Activated B cell treated with CpG ODN at 0.5 μM for 24 hours (primary cell): ENCODE measurements at places on chromosomes 13 and 19.

GRCh38 chr13:52452470-52452869 is 2.0 kb upstream of the VPS36 start:
- DNase-seq, result no peak
- H3K27me3 ChIP-seq, result no peaks in the 10 kb centered on the region
- H3K27ac ChIP-seq, result no peak overlapping the region

DNA sequence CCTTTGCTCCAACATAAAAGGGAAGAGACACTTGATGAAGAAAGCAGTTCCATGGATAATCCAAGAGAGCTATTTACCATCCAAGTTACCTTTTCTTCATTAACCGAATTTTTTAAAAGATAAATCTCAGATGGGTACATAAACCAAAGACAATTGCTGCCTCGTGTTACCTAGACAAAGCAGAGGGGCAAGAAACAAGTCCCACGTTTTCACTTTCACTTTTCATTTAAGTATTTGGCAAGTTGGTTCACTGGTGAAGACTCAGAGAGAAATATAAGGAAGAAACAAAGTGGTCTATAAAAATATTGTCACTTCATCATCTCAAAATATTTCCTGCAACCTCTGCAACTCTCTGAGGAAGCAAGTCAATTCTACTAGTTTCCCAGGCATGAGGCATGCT is 446.1 kb downstream of the FGF14 start:
- no peak overlapping the region for H3K4me3 ChIP-seq
- no peaks in the 10 kb centered on the region for H3K36me3 ChIP-seq
- DNase-seq, result no peak
- no peaks in the 10 kb centered on the region for H3K4me1 ChIP-seq
- H3K27me3 ChIP-seq, result no peaks in the 10 kb centered on the region
- H3K27ac ChIP-seq, result no peak overlapping the region

DNA sequence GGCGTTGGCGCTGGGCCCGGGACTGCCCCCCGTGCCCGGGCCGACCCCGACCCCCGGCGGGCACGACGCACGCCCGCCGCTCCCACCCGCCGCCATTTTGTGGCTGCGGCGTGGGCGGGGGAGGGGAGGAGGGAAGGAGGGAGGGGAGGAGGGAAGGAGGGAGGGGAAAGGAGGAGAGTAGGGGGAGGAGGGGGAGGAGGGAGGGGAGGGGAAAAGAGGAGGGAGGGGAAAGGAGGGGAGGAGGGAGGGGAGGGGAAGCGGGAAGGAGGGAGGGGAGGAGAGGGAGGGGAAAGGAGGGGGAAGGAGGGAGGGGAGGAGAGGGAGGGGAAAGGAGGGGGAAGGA is at the start of gene BTBD2:
BTBD2 (minus strand) TSS at position 107 of the 343 bp plus-strand sequence; CDS start at position 96, 11 bp downstream.
- peak within 1 kb of the TSS; percentile 63 for H3K4me3 ChIP-seq
- H3K27ac ChIP-seq, result peak within 1 kb of the TSS; percentile 56
- H3K36me3 ChIP-seq, result peaks cover 15% of the 10 kb centered on the region
- H3K4me1 ChIP-seq, result peaks cover 31% of the 10 kb centered on the region
- DNase-seq, result no peak

GRCh38 chr19:47745010-47745901 is at the start of gene NOP53:
Gene NOP53, plus strand, starts transcription at chr19:47745546. Its CDS starts 14 bp downstream, at chr19:47745560.
- H3K36me3 ChIP-seq, result peaks cover 37% of the 10 kb centered on the region
- H3K27me3 ChIP-seq, result no peaks in the 10 kb centered on the region
- peak within 1 kb of the TSS; percentile 100 for H3K27ac ChIP-seq
- peaks cover 51% of the 10 kb centered on the region for H3K4me1 ChIP-seq
- peak; percentile 96 for DNase-seq
- peak within 1 kb of the TSS; percentile 99 for H3K4me3 ChIP-seq

GRCh38 chr19:49512970-49513745 is 697 bp downstream of the FCGRT start:
- peak overlapping the region; percentile 85 for H3K27ac ChIP-seq
- H3K4me3 ChIP-seq, result peak overlapping the region; percentile 85
- peak; percentile 53 for DNase-seq
- peaks cover 36% of the 10 kb centered on the region for H3K4me1 ChIP-seq
- H3K27me3 ChIP-seq, result no peaks in the 10 kb centered on the region
- peaks cover 6% of the 10 kb centered on the region for H3K36me3 ChIP-seq

GRCh38 chr13:36914648-36915047 is 5.4 kb downstream of the SMAD9 start:
- no peak for DNase-seq
- H3K4me1 ChIP-seq, result peaks cover 8% of the 10 kb centered on the region
- H3K36me3 ChIP-seq, result no peaks in the 10 kb centered on the region
- no peak overlapping the region for H3K27ac ChIP-seq

GRCh38 chr13:112254061-112254818 is 121.9 kb upstream of the SPACA7 start:
- H3K4me3 ChIP-seq, result no peak overlapping the region
- DNase-seq, result no peak
- H3K27me3 ChIP-seq, result peaks cover 6% of the 10 kb centered on the region
- no peak overlapping the region for H3K27ac ChIP-seq
- H3K4me1 ChIP-seq, result no peaks in the 10 kb centered on the region

GRCh38 chr19:41356984-41357739 is 3.4 kb upstream of the TGFB1 start:
- peaks cover 7% of the 10 kb centered on the region for H3K36me3 ChIP-seq
- no peak for DNase-seq
- H3K4me1 ChIP-seq, result peaks cover 17% of the 10 kb centered on the region
- no peaks in the 10 kb centered on the region for H3K27me3 ChIP-seq

GRCh38 chr19:7534531-7535046 is 928 bp upstream of the PNPLA6 start:
- H3K36me3 ChIP-seq, result peaks cover 27% of the 10 kb centered on the region
- no peaks in the 10 kb centered on the region for H3K27me3 ChIP-seq
- H3K4me3 ChIP-seq, result peak overlapping the region; percentile 94
- no peak for DNase-seq
- H3K27ac ChIP-seq, result peak overlapping the region; percentile 91

DNA sequence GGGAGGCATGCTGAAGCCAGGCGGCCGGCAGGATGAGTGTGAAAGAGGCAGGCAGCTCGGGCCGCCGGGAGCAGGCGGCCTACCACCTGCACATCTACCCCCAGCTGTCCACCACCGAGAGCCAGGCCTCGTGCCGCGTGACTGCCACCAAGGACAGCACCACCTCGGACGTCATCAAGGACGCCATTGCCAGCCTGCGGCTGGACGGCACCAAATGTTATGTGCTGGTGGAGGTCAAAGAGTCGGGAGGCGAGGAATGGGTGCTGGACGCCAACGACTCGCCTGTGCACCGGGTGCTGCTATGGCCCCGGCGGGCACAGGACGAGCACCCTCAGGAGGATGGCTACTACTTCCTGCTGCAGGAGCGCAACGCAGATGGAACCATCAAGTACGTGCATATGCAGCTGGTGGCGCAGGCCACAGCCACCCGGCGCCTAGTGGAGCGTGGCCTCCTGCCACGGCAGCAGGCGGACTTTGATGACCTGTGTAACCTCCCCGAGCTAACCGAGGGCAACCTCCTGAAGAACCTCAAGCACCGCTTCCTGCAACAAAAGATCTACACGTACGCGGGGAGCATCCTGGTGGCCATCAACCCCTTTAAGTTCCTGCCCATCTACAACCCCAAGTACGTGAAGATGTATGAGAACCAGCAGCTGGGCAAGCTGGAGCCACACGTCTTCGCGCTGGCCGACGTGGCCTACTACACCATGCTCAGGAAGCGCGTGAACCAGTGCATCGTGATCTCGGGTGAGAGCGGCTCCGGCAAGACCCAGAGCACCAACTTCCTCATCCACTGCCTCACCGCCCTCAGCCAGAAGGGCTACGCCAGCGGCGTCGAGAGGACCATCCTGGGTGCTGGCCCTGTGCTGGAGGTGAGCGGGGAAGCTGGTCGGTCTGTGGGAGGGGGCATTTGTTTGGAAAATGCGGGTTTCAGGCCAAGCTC is 26.4 kb downstream of the MYO9B start:
- H3K4me3 ChIP-seq, result no peak overlapping the region
- peaks cover 62% of the 10 kb centered on the region for H3K36me3 ChIP-seq
- H3K27me3 ChIP-seq, result no peaks in the 10 kb centered on the region
- peaks cover 71% of the 10 kb centered on the region for H3K4me1 ChIP-seq

DNA sequence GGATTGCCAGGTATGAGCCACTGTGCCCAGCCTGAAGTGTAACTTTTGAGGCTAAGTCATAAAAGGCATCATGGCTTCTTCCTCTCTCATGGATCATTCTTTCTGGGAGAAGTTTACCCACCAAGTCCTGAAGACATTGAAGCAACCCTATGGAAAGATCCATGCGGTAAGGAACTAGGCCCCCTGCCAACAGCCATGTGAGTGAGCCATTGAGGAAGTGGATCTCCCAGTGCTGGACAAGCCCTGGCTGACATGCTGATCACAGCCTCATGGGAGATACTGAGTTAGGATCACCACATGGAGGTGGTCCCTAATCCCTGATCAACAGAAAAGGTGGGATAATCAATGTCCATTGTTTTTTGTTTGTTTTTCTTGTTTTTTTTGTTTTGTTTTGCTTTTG is 3.3 kb upstream of the NUDT19 start:
- H3K4me3 ChIP-seq, result no peak overlapping the region
- H3K36me3 ChIP-seq, result peaks cover 1% of the 10 kb centered on the region
- no peak for DNase-seq
- H3K4me1 ChIP-seq, result peaks cover 15% of the 10 kb centered on the region
- no peak overlapping the region for H3K27ac ChIP-seq
- H3K27me3 ChIP-seq, result no peaks in the 10 kb centered on the region

GRCh38 chr19:11138601-11139300 is 16.8 kb downstream of the SPC24 start:
- DNase-seq, result no peak
- peaks cover 21% of the 10 kb centered on the region for H3K27me3 ChIP-seq
- H3K4me1 ChIP-seq, result peaks cover 12% of the 10 kb centered on the region
- no peak overlapping the region for H3K27ac ChIP-seq

GRCh38 chr19:17685451-17686022 is 2.6 kb downstream of the UNC13A start:
- peaks cover 62% of the 10 kb centered on the region for H3K27me3 ChIP-seq
- H3K36me3 ChIP-seq, result no peaks in the 10 kb centered on the region
- no peak overlapping the region for H3K27ac ChIP-seq
- H3K4me3 ChIP-seq, result no peak overlapping the region
- no peak for DNase-seq

DNA sequence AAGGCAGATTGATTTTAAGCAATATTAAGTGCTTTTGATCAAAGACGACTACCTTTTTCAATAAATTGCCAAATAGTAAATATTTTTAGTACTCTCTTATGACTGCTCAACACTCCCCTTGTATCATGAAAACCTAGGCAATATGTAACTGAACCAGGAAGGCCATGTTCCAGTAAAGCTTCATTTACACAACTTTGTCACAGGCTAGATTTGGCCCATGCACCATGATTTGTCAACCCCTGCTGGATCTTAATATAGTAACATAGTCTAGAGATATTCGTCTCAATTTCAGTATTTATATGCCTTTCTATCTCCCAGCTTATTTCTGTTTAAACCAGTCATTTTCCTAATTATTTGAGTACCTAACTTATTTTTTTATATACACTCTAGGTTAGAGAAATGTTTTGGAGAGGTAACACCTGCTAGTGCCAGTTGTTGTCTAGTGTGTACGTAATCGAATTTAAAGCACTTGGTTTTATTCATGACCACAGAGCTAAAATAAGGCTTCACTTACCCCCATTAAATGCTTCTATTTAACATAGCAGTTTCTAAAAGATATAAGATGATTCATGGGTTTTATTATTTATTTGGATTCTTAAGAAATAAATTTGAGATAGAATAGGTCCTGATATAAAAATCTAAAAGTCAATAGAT is 21.0 kb downstream of the TPP2 start:
- no peak overlapping the region for H3K4me3 ChIP-seq
- peaks cover 72% of the 10 kb centered on the region for H3K36me3 ChIP-seq
- H3K4me1 ChIP-seq, result peaks cover 4% of the 10 kb centered on the region
- no peaks in the 10 kb centered on the region for H3K27me3 ChIP-seq
- H3K27ac ChIP-seq, result no peak overlapping the region

DNA sequence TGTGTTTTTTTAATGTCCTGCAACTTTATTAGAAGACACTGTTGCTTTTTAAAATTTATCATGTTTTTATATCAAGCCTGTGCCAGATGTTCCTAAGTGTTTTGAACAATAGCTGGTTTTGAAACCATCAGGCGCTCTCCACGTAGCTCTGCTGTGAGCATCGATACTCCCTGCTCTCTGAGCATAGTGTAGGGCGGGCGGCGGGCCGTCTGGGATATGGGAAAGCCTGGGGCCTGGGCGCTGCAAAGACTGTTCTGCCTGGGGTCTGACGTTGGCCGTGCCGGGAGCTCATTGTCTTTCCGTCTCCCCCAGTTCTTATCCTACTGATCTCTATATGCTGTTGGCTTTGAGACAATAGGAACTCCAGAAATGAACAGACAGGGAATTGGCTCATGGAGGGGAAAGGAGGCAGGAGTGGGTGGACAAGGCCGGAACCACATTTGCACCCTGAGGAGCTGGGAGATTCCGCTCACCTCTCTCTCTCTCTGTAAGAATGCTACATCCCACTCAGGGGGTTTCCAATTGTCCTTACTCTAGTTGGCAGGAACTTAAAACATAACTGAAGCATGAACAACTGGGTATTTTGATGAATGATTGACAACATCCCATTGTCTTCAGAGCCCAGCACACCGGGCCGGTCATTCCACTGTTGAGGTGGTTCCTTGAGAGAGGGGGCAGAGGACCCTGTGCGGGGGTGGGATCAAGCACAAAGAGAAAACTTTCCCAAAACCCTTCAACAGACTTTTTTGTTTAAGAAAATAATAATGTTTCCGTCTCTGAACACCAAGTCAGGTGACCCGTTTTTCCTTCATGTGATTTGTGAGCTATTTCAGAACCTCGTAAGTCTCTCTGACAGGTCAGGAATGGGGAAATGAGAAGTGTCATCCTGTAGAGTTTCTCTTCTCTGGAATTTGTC is 64.7 kb downstream of the COL4A2 start:
- DNase-seq, result no peak
- no peak overlapping the region for H3K4me3 ChIP-seq
- H3K27me3 ChIP-seq, result peaks cover 13% of the 10 kb centered on the region
- no peaks in the 10 kb centered on the region for H3K36me3 ChIP-seq
- H3K27ac ChIP-seq, result no peak overlapping the region

GRCh38 chr13:55869648-55870047 is 1271.1 kb upstream of the PRR20A start:
- H3K36me3 ChIP-seq, result no peaks in the 10 kb centered on the region
- H3K27ac ChIP-seq, result no peak overlapping the region
- H3K27me3 ChIP-seq, result no peaks in the 10 kb centered on the region

DNA sequence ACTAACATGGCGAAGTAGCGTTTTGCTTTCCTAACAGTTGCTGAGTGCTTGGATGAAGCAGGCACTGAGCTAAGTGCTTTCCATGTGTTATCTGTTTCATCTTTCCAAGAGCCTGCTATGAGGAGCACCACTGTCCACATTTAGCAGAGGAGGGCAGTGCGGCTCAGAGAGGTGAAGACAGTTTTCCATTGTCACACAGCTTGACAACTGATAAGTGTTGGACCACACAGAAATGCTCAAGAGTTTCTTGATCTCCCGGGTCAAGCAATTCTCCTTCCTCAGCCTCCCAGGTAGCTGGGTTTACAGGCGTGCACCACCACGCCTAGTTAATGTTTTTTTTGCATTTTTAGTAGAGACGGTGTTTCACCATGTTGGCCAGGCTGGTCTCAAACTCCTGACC is 6.8 kb upstream of the CRTC1 start:
- peaks cover 2% of the 10 kb centered on the region for H3K27me3 ChIP-seq
- peaks cover 2% of the 10 kb centered on the region for H3K36me3 ChIP-seq
- no peaks in the 10 kb centered on the region for H3K4me1 ChIP-seq
- H3K27ac ChIP-seq, result no peak overlapping the region
- no peak for DNase-seq
